ENCODE measurements at places on chromosomes 13 and 19. TPM values are rescaled to one million over a fixed set of nuclear protein-coding genes. Genes with fewer than 3 reads are reported as not detected.

The OR4F17 gene
- total RNA-seq = not detected

The HSPB6 gene
- 0.93 TPM for total RNA-seq

- H3K4me1 ChIP-seq = no peaks in the 10 kb centered on the region
- no peak overlapping the region for H3K4me3 ChIP-seq
- no peaks in the 10 kb centered on the region for H3K36me3 ChIP-seq
- no peaks in the 10 kb centered on the region for H3K27me3 ChIP-seq
These were observed 21.4 kb downstream of the NWD1 start for GRCh38 chr19:16741084-16741483.

- no peak overlapping the region for H3K27ac ChIP-seq
- H3K36me3 ChIP-seq = no peaks in the 10 kb centered on the region
- DNase-seq = no peak
- H3K4me1 ChIP-seq = no peaks in the 10 kb centered on the region
- H3K4me3 ChIP-seq = no peak overlapping the region
These were observed 28.2 kb downstream of the RASL11A start for GRCh38 chr13:27298849-27299248.
